ENCODE measurements at places on chromosomes 4 and X.

GRCh38 chrX:44873415-44874276, 658 bp downstream of the KDM6A start:
- no peak for DNase-seq

GRCh38 chr4:166422475-166422874, 549.4 kb downstream of the TLL1 start:
- DNase-seq: no peak

DNA sequence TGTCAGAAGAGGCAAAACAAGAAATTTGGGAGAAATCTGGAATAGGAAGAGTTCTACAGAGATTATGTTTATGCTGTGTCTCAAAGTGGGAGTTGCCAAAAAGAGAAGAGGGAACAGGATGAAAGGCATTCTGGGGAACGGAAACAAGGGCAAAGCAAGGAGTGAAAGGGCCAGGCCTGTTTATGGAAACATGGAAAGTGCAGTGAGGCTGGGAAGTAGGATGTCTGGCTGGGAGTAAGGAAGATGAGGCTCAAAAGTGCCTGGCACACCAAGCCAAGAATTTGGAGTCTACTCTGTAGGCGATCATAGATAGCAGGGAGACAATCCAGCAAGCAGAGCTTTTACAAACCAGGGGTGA, 1.8 kb upstream of the CUL4B start:
- DNase-seq: no peak

DNA sequence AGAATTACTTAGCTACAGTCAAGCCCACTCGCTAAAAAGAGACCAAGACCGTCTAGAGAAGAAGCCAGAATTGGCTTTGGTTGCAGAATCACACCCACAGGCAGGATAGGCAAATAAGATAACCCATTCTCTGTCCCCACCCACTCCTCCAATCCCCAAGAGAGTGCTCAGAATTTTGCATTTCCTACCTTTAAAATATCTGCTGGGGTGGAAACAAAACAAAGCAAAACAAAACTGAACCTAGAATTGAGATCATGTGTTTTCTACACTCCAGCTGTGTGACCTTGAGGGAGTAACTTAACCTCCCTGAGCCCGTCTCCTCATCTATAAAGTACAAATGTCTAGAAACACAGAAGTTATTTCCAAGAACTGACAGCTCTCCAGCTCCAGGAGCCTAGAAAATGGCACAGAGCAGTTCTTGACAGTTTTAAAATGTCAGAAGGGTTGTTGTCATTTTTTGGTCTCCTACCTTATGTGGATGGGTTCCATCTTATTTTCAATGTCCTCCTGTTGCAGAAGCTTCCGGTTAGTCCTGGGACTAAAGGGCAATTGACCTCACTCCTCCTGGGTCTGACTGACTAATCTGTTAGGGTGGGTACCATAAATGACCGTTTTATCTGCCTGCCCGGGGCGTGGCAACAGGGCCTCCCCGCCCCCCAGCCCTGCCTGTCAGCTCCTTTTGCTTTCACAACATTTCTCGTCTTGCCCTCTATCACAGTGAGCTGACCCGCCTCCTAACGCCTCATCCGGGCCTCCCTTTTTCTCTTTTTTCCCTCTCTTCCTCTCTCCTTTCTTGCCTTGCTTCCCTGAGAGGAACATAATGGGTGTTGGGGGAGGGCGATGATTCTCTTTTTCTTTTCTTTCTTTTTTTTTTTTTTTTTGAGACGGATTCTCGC, 114.0 kb downstream of the RBM47 start:
- peak; percentile 93 for DNase-seq

- DNase-seq: no peak
Observed at GRCh38 chrX:3262901-3263300, 83.6 kb downstream of the MXRA5 start.

GRCh38 chrX:149567621-149568417, 18.1 kb upstream of the HSFX3 start:
- no peak for DNase-seq

GRCh38 chr4:114017120-114017917, 37.9 kb upstream of the ARSJ start:
- no peak for DNase-seq

GRCh38 chr4:31080887-31081286, 360.7 kb downstream of the PCDH7 start:
- DNase-seq: no peak

- no peak for DNase-seq
Observed at GRCh38 chr4:15132739-15133138, 130.5 kb downstream of the CPEB2 start.

- DNase-seq: no peak
Observed at GRCh38 chr4:155735496-155735895, 23.3 kb upstream of the GUCY1B1 start.

DNA sequence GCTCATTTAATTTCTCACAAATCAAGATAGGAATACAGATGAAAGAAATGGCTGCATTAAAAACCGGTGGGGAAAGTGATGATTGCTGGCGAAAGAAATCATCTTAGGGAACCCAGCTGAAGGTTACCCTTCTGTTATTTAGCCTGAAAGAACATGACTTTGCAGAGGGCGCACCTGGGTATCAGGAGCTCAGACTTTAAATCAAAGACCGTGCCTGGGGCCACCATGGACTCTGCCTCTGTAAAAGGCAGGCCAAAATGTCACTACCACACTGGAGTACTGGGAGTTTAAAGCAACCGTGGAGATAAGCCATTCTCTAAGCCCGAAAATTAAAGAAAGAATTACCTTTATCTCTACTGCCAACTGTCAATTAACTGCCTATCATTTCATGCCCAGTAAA, 24.3 kb downstream of the GPC3 start:
- DNase-seq: no peak

DNA sequence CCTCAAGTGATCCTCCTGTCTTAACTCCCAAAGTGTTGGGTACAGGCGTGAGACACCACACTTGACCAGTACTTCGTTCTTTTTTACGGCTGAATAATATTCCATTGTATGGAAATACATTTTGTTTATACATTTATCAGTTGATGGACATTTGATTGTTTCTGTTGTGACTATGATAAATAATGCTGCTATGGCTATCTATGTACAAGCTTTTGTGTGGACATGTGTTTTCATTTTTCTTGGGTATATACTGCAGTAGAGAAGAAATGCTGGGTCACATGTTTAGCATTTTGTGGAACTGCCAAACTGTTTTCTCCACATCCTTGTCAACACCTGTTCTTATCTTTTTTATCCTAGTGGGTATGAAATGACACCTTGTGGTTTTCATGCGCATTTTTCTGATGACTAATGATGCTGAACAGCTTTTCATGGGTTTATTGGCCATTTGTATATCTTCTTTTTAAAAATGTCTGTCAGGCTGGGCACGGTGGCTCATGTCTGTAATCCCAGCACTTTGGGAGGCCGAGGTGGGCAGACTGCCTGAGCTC, 37.3 kb downstream of the SAT1 start:
- no peak for DNase-seq

GRCh38 chr4:38386654-38387188, 277.3 kb upstream of the KLF3 start:
- no peak for DNase-seq

DNA sequence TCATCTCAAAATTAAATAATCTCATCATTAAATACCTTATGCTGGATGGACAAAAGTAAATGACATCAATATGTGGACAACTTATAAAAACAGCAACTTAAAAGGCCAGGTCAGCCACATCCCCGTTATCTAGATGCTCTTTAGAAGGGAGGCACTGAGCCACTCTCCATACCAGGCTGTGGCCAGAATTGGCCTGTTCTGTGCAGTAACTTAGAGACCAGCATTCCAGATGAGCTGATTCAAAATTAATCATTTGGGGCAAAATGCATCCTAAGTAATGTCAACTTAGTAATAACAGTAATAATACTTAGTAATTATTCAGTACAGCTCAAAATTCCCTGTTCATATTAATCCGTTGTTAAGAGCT, 373.6 kb downstream of the FBXW7 start:
- no peak for DNase-seq

DNA sequence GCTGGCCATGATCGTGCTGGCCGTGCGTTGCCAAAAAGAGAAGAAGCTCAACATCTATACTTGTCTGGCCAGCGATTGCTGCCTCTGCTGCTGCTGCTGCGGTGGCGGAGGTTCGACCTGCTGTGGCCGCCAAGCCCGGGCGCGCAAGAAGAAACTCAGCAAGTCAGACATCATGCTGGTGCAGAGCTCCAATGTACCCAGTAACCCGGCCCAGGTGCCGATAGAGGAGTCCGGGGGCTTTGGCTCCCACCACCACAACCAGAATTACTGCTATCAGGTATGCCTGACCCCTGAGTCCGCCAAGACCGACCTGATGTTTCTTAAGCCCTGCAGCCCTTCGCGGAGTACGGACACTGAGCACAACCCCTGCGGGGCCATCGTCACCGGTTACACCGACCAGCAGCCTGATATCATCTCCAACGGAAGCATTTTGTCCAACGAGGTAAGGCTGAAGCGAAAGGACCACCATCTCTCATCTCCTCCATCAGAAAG, 3.3 kb downstream of the PCDH10 start:
- DNase-seq: no peak

- no peak for DNase-seq
Observed at GRCh38 chrX:30881797-30882196, 7.3 kb downstream of the TAB3 start.

DNA sequence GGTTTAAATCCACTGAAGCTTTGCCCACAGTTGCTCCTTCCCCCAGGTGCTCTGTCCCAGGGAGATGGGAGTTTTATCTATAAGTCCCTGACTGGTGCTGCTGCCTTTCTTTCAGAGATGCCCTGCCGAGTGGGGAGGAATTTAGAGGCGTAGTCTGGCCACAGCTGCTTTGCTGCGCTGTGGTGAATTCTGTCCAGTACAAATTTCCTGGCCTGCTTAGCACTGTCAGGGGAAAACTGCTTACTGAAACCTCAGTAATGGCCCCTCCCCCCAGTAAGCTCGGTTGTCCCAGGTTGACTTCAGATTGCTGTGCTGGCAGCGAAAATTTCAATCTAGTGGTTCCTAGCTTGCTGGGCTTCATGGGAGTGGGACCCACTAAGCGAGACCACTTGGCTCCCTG, 40.1 kb downstream of the UGT2B17 start:
- DNase-seq: no peak

DNA sequence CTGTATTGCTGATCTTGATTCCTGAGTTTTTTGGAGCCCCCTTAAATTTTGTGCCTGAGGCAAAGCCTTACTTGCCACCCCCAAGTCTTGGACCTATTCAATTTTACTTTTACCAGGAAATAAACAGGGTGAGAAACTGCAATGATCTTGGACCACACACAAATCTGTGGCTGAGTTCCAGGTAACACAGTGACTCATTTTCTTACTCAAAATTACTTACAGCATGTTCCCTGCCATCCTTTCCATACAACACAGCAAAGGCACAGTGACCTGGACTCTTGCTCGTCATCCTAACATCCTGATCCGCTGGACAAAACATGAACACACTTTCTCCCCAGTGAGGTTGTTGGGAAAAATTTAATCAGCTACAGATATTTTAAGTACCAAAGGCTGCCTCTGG, 60.7 kb upstream of the S100G start:
- no peak for DNase-seq

- DNase-seq: no peak
Observed at GRCh38 chrX:135543924-135544323, 23.5 kb downstream of the INTS6L start.

DNA sequence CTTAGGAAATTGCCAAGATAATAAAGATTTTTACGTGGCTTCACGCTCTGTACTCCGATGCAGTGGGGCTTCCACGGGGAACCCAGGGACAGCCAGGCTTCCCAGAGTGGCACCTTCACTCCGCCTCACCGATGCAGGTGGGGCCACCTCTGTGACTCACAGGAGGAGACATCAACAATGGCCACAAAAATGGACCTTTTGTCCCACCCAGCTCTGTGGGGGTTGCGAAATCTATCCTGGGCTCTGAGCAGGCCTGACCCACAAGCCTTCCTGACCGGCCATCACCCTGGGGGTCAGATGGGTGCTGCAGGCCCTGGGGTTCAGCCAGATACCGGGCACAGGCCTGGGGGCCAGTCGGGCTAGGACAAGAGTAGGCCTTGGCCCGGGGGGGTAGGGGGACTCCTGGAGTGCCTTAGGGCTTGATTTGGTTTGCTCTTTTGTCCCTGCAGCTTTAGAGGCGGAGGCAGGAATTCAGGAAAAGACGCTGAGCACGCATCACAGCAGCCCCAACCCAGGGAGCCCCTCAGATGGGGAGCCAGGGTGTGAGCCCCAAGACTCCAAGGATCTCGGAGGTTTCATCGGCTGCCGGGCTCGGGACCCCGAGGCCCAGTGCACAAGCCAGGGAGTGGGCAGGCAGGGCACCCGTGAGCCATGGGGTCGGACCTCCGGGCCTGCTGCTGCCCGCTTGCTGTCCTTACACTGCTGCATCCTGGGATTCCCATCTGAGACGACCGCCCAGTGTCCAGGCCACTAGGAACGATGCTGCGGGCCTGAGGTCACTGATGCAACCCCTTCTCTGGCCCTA, 136.5 kb upstream of the NKX1-1 start:
- DNase-seq: no peak

DNA sequence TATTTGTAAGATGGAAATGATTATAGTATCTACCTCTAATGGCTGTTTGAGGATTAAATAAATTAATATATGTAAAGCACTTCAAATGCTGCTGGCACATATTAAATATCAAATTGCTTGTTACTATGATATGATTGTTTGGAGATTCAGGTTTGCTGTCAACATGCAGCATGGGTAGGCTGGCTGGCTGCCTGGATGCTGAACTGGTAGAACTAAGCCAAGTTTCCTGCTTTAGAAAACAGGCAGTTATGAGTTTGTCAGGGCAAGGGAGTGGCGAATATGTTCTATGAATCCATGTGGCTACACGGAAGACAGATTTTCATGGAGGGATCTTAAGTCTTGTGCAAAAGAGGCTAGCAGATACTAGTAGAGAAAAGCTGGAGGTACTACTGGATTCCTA, 239.6 kb downstream of the GBA3 start:
- no peak for DNase-seq

DNA sequence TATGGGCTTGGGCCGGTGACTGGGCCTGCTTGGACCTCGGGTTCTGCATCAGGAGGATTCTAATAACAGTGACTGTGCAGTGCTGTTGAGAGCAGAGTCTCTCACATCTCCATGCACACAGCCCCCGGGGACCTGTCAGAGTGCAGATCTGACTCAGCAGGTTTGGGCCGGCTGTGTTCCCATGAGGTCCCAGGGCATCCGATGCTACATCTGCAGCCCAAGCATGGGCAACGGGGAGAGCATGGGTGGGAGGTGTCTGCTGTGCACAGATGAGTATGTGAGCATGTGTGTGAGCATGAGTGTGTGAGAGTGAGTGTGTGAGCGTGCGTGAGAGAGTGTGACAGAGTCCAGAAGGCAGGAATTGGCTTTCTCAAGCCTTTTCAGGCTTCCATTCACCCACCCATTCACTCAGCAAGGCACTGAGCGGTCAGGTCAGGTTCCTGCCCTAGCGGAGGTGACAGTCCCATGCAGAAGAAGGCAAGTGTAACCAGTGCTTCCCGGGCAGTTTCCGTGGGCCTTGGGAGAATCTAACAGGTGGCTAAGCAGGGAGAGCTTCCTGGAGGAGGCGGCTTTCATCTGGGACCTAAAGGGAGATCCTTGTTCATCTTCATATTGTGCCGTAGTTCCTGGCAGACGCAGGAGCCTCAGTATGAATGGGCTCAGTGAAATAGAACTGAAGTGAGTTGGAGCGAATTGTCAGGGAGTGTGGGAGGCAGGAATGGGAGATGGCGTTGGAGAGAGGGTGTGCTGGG, 62.6 kb downstream of the SORCS2 start:
- peak; percentile 8 for DNase-seq

- no peak for DNase-seq
Observed at GRCh38 chr4:158649111-158649680, 22.5 kb downstream of the C4orf46 start.

GRCh38 chrX:148691456-148691855, 191.0 kb downstream of the AFF2 start:
- DNase-seq: no peak

- DNase-seq: no peak
Observed at GRCh38 chrX:10513974-10514373, 106.4 kb downstream of the MID1 start.

GRCh38 chrX:139508099-139508498, 22.4 kb upstream of the F9 start:
- no peak for DNase-seq
